Activated naive CD8-positive, alpha-beta T cell treated with anti-CD3 and anti-CD28 coated beads, Interleukin-2, amount 50 U/mL, for 24 hours (primary cell): ENCODE measurements at places on chromosomes 12 and 14.

GRCh38 chr12:2680676-2681039, 114.1 kb upstream of the FKBP4 start:
- no peak overlapping the region for H3K4me3 ChIP-seq
- DNase-seq, result no peak
- H3K27ac ChIP-seq, result no peak overlapping the region
- H3K36me3 ChIP-seq, result no peaks in the 10 kb centered on the region
- H3K4me1 ChIP-seq, result peaks cover 9% of the 10 kb centered on the region

DNA sequence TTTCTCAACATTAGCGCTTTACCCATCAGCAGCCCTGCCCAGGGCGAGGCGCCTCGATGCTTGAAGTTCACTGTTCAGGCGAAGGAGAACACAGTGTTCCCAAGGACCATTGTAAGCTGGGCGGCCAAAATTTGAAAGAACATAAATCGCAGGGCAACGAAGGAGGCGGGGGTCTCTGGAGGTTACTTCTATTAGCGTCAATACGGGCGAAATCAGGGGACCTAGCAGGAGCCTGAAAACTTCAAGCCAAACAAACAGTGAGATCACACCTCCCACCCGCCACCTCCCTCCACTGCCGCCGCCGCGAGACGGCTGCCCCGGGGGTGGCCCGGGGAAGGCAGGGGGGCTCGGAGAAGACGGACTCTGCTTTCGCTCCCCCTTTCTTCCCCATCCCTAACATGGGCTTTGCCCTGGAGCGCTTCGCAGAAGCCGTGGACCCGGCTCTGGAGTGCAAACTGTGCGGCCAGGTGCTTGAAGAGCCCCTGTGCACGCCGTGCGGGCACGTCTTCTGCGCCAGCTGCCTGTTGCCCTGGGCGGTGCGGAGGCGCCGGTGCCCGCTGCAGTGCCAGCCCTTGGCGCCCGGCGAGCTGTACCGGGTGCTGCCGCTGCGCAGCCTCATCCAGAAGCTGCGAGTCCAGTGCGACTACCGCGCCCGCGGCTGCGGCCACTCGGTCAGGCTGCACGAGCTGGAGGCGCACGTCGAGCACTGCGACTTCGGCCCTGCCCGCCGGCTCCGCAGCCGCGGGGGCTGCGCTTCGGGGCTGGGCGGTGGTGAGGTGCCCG, at the start of gene PDZRN4:
Gene PDZRN4 (plus strand): TSS at position 263 of the 783 bp plus-strand sequence.
- H3K27ac ChIP-seq, result no peak within 1 kb of the TSS
- H3K4me1 ChIP-seq, result peaks cover 5% of the 10 kb centered on the region
- DNase-seq, result no peak
- H3K4me3 ChIP-seq, result no peak within 1 kb of the TSS
- H3K36me3 ChIP-seq, result no peaks in the 10 kb centered on the region

DNA sequence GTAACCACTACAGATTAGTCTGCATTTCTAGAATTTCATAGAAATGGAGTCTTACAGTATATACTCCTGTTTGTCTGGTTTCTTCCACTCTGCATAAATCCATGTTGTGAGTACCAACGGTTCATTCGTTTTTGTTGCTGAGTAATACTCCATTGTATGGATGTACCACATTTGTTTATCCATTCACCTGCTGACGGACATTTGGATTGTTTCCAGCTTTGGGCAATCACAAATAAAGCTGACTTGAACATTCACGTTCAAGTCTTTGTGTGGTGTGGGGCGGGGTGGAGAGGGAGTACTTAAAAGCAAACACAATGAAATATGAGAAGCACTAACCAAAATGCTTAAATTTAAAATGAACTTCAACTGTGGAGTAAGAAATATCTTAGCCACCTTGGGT, 7.1 kb downstream of the HECTD4 start:
- H3K27me3 ChIP-seq, result no peaks in the 10 kb centered on the region
- DNase-seq, result no peak
- H3K36me3 ChIP-seq, result no peaks in the 10 kb centered on the region
- peaks cover 18% of the 10 kb centered on the region for H3K4me1 ChIP-seq
- no peak overlapping the region for H3K27ac ChIP-seq

GRCh38 chr12:38911611-38912010, 6.2 kb upstream of the CPNE8 start:
- no peaks in the 10 kb centered on the region for H3K36me3 ChIP-seq
- H3K4me1 ChIP-seq, result peaks cover 6% of the 10 kb centered on the region
- no peak for DNase-seq
- peaks cover 14% of the 10 kb centered on the region for H3K27me3 ChIP-seq
- H3K27ac ChIP-seq, result no peak overlapping the region
- H3K4me3 ChIP-seq, result no peak overlapping the region

DNA sequence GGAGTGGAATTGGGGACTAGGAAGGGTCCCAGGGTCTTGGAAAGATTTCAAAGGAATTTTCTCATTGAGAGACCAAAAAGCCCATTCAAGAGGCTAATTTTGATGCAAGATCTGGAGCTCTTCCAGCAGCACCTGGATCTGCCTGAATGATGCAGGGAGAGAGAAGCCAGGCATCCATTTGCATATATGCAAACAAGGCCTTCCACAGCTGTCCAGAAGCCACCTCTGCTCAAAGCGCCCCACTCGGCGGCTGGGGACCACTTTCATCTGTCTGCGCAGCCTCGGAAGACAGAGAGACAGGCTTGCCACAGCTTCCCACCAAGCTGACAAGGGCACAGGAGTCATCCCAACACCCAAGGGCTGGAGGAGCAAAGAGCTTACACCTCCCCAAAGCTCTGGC, 295.6 kb downstream of the DPF3 start:
- H3K36me3 ChIP-seq, result no peaks in the 10 kb centered on the region
- peaks cover 23% of the 10 kb centered on the region for H3K27me3 ChIP-seq
- peaks cover 40% of the 10 kb centered on the region for H3K4me1 ChIP-seq

DNA sequence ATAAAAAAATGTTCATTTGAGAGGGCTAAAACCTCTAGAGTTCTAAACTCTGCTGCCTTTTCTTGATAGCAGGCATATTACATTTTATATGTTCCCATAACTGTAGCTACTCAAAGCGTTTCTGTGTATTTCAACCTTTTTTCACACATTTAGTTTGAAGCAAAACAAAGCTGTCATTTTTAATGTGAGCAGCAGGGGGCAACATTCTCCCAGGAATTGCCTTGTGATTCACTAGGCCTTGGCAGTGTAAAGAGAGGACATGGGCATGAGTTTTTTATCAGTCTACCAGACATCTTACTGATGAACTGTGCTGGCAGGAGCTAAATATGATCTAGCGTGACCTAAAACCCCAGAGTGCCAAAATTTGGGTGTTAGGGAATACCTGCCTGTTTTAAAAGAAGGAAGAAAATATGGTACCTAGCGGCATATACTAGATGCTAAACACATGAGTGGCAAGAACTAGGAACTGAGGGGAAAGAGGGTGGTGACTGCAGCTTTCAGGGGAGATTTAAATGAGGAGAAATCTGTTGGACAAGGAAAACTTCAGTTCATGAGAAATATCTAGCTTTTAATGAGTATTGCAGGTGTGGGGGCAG, 65.3 kb downstream of the IFT43 start:
- H3K36me3 ChIP-seq, result no peaks in the 10 kb centered on the region
- no peak overlapping the region for H3K27ac ChIP-seq
- DNase-seq, result peak; percentile 55
- no peaks in the 10 kb centered on the region for H3K27me3 ChIP-seq
- H3K4me1 ChIP-seq, result no peaks in the 10 kb centered on the region
- H3K4me3 ChIP-seq, result no peak overlapping the region

DNA sequence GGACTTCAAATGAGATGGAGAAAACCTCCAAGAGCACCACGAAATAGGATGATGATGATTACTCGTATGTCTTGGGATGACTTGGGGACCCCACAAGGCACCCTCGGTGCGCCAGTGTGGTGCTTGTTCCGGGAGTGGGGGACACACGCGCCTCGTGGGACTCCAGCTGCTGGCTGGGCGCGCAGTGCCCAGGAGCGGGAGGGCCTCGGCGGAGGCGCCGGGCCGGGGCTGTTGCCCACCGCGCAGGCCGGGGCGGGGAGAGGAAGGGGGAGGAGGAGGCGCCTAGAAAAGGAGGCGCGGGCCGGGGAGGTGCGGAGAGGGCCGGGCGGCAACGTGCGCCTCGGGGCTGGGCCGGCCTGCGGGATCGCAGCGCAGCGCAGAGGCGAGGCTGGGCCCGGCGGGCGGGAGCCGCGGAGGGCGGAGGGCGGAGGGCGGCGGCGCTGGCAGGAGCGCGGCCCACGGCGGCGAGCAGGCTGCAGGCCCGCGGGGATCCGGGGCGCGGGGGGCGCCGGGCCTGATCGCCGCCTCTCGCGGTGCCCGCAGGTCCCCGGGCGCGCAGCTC, at the start of gene RFLNA:
Gene RFLNA (plus strand): TSS at position 314 of the 562 bp plus-strand sequence. CDS start 337 bp downstream, outside the sequence.
- H3K27me3 ChIP-seq, result peaks cover 38% of the 10 kb centered on the region
- no peaks in the 10 kb centered on the region for H3K36me3 ChIP-seq
- no peak within 1 kb of the TSS for H3K4me3 ChIP-seq
- peaks cover 2% of the 10 kb centered on the region for H3K4me1 ChIP-seq

GRCh38 chr12:53938326-53939140, at the start of gene HOXC13:
TSS of gene HOXC13 (plus strand) at chr12:53938831. CDS start at chr12:53938907, 76 bp downstream.
- H3K4me3 ChIP-seq, result no peak within 1 kb of the TSS
- peaks cover 7% of the 10 kb centered on the region for H3K4me1 ChIP-seq
- H3K36me3 ChIP-seq, result no peaks in the 10 kb centered on the region
- peaks cover 88% of the 10 kb centered on the region for H3K27me3 ChIP-seq
- peak; percentile 32 for DNase-seq

- peaks cover 50% of the 10 kb centered on the region for H3K4me1 ChIP-seq
- H3K36me3 ChIP-seq, result peaks cover 13% of the 10 kb centered on the region
- peak overlapping the region; percentile 99 for H3K27ac ChIP-seq
- no peak for DNase-seq
- H3K27me3 ChIP-seq, result no peaks in the 10 kb centered on the region
Measured at GRCh38 chr14:35284506-35284905, 7.7 kb upstream of the PSMA6 start.

- H3K4me1 ChIP-seq, result no peaks in the 10 kb centered on the region
- H3K4me3 ChIP-seq, result no peak overlapping the region
- H3K27me3 ChIP-seq, result no peaks in the 10 kb centered on the region
- H3K27ac ChIP-seq, result no peak overlapping the region
- no peak for DNase-seq
Measured at GRCh38 chr14:99359906-99360305, 87.9 kb upstream of the BCL11B start.

- H3K27me3 ChIP-seq, result peaks cover 1% of the 10 kb centered on the region
- DNase-seq, result no peak
- no peaks in the 10 kb centered on the region for H3K36me3 ChIP-seq
- H3K27ac ChIP-seq, result no peak overlapping the region
- H3K4me1 ChIP-seq, result no peaks in the 10 kb centered on the region
Measured at GRCh38 chr12:2136901-2137300, 84.1 kb downstream of the CACNA1C start.

GRCh38 chr12:11727133-11727664, 77.7 kb downstream of the ETV6 start:
- peaks cover 74% of the 10 kb centered on the region for H3K4me1 ChIP-seq
- H3K27ac ChIP-seq, result peak overlapping the region; percentile 70
- peak overlapping the region; percentile 25 for H3K4me3 ChIP-seq
- no peaks in the 10 kb centered on the region for H3K27me3 ChIP-seq
- H3K36me3 ChIP-seq, result peaks cover 7% of the 10 kb centered on the region

- H3K36me3 ChIP-seq, result no peaks in the 10 kb centered on the region
- H3K27me3 ChIP-seq, result no peaks in the 10 kb centered on the region
- no peak for DNase-seq
- peaks cover 61% of the 10 kb centered on the region for H3K4me1 ChIP-seq
Measured at GRCh38 chr12:116162071-116162470, 115.4 kb downstream of the MED13L start.

- H3K4me3 ChIP-seq, result no peak overlapping the region
- peaks cover 32% of the 10 kb centered on the region for H3K27me3 ChIP-seq
- DNase-seq, result no peak
- no peaks in the 10 kb centered on the region for H3K36me3 ChIP-seq
Measured at GRCh38 chr12:116694653-116695463, 43.0 kb downstream of the SPRING1 start.

GRCh38 chr12:90355711-90356355, 599.1 kb downstream of the CCER1 start:
- H3K4me3 ChIP-seq, result no peak overlapping the region
- peaks cover 2% of the 10 kb centered on the region for H3K27me3 ChIP-seq
- H3K27ac ChIP-seq, result no peak overlapping the region
- no peaks in the 10 kb centered on the region for H3K4me1 ChIP-seq
